ENCODE measurements at places on chromosomes 2 and 18.
A peak's percentile ranks its signal among the peaks of the same experiment; 100 is the strongest.

- no peak for DNase-seq
Measured at GRCh38 chr2:171706152-171706803, 19.0 kb downstream of the DYNC1I2 start.

DNA sequence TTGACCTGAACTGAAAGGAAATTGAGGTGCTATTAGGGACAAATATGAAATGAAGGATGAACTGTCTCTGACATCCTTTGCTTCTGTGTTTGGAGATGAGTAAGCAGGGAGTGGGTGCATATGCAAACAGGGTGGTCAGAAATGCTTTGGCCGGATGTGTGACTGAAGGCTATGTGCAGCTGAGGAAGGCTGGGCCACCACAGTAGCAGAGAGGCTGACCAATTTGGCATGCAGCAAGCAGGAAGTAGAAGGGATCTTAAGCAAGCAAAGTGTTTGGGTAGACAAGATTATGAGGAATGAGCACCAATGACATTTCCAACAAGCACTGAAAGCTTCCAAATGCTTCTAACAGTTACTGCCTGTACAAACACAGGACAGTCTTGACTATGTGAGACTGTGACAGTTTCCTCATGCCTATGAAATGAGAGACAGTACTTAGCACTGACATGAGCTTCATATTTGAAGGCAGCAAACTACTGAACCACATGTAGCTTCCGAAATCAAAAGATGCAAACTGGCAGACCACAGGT lies 3.3 kb upstream of the ACTR3 start:
- no peak for DNase-seq

DNA sequence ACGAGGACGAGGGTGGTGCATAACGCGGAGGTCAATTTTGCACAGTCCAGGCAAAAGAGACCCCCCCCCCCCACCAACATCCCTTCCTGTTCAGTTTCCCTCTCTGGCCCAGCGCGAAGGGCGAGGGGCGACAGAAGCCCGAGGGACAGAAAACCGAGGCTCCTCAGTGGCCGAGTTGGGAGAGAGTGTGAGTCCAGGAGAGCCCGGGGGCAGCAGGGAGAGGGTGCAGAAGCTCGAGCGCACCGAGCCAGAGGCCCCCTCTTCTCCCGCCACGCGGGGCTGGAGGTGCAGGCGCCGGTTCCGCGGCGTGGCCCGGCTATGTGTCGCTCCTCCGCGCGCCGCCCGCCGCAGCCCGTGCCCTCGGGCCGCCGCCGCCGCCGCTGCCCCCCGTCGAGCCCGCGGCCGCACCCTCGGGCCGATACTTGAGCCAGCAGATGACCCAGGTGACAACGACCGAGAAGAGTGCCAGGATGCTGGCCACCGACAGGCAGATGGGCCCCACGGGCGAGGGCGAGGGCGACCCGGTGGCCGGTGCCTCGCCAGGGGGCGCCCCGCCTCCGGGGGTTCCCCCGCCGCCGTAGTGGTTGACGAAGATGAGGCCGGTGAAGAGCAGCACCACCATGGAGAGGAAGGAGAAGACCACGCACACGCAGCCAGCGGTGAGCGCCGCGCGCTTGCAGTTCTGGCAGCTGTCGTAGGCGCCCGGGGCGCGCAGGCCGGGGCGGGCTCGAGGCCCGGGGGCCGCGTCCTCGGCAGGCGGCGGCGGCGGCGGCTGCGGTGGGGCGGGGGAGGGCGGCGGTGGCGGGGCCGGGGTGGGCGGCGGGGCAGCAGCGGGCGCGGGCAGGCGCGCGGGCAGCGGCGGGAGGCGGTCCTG lies 20.2 kb upstream of the PAX3 start:
- peak; percentile 57 for DNase-seq

GRCh38 chr18:74334242-74334893 lies 18.7 kb downstream of the C18orf63 start:
- DNase-seq: no peak

DNA sequence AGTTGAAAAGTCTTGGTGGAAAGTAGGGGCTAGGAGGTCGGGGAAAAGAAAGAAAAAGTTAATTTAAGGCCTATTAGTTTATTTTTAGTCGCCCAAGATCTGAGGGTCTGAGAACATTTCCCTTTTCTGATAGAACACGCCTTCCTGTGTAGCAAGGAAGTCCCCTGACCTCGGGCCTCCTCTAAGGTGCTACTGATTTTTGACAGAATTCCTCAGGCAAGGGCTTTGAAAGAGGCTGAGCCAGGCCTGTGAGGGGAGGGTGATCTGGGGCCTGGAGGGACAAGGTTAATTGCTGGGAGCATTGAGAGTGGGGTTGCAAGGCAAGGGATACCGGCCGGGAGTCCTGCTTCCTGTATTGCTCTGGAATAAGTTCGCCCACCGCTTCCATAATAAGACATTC lies 131.4 kb upstream of the MYCN start:
- DNase-seq: no peak

DNA sequence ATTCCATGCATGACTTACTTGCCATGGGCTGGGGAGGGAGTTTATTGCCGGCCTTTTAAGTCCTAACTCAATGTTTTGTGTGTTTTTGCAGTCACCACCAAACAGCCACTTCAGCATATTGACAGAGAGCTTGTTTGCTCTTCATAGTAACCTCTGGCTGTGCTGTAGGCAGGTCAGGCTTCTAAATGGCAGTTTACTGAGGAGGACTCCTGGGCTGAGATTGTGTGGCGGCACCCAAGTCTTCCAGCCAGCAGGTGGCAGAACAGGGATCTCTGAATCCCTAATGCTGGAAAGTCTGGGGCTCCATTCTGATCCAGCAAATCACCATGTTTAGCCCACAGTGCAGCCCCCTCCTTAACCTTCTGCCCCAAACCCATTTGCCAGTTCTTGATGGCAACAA lies 121.2 kb downstream of the CAPN13 start:
- DNase-seq: peak; percentile 40

DNA sequence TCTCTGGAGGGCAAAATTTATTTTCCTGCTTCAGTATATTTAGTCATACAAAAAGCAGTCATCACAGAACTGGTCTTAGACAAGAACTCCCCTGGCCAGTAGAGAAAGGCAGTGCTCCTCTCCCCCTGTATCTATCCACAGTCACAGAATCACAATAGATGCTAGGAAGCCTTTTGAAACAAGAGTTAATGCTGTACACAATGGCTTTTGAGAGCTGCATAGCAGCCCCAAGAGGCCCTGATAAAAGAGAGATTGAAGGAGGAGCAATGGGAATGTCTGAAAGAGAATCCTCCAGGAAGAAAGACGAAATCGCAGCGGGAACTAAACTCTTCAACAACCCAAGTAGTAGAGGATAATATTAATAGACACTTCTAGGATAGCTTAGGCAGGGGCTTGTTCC lies 330.2 kb downstream of the RBM43 start:
- DNase-seq: no peak

GRCh38 chr18:10365021-10365500 lies 89.4 kb upstream of the APCDD1 start:
- DNase-seq: no peak

- no peak for DNase-seq
Measured at GRCh38 chr2:120654381-120655134, 81.1 kb upstream of the GLI2 start.

GRCh38 chr18:42635378-42636048 lies 480.0 kb downstream of the RIT2 start:
- DNase-seq: no peak

DNA sequence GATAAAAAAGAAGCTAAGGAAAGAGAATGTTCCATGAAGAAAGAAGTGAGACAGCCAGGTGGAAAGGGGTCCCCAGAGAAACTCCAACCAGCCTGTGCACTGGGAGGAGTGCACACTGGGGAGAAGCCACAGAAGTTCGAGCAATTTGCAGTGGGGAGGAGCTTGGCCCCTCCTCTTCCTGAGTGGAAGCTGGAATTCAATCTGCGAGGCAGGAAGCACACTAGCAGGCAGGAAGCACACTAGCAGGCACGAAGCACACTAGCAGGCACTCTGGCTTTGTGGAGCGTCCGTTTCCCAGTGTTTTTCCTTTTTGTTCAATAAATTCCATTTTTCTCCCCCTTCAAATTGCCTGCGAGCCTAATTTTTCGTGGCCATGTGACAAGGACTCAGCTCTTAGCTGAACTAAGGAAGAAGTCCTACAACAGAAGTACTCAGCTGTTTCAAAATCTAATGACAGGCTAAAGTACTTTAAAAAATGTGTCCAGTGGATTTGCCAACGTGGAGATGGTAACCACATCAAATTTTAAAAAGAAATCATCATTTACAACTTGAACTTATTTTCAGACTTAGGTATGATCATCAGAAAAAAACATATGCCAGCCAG lies 21.4 kb upstream of the SPIRE1 start:
- DNase-seq: no peak

- DNase-seq: no peak
Measured at GRCh38 chr2:174259981-174260380, 11.6 kb upstream of the OLA1 start.

DNA sequence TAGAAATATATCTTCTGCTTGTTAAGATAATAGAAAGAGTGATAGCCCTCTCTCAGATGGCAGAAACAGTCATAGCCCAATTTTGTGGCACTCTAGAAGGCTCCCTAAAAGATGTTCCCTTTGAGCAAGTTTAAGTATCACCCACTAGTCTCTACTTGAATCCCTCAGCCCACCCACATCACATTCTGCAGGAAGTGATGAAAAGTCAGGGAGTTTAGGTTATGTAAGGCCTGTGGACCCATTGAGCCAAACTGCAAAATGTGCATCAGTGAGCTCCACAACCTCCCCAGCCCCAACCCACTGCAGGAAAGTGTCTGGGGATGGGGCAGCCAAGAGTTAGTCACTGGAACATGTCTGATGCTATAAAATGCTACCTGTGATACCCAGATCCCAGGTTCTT lies 25.6 kb downstream of the ANKRD44 start:
- DNase-seq: no peak

- DNase-seq: no peak
Measured at GRCh38 chr18:79111483-79111882, 42.3 kb downstream of the ATP9B start.

DNA sequence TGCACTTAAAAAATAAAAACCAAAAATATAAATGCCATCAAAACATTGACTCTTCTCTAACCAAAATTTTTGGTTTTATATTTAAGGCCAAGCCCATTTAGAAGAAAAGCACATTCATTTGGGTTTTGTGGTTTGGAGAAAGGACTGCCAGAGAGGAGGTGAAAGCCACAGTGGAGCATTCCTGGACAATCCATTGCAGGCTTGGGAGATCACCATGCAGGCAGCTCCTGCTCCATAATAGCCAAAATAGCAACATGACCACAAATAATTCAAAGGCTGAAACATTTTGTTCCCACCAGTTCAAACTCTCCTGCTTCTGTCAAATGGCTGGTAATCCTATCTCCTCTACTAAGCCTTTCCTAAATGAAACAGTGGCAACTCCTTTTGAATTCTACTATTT lies 73.5 kb downstream of the GALNT3 start:
- no peak for DNase-seq

DNA sequence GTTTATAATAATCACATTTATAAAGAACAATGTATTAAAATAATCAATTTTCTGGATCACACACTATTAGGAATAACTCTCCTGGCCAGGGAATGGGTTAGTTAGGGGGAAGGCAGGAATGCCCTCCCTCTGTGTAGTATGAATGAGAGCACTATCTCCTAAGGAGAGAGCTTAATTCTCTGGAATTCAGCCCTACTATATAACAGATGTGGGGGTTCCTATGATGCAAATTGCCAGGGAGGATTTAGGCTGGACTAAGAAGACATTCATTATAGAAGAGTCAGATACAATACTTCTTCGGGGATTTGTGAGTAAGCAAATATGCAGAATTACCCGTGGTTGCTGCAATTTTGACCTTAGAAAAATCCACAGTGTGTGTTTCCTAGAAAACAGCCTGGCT lies 250.1 kb upstream of the VRK2 start:
- no peak for DNase-seq

GRCh38 chr2:26721115-26722032 lies 28.9 kb downstream of the KCNK3 start:
- no peak for DNase-seq

- no peak for DNase-seq
Measured at GRCh38 chr2:30645081-30645744, 162.0 kb downstream of the CAPN13 start.

DNA sequence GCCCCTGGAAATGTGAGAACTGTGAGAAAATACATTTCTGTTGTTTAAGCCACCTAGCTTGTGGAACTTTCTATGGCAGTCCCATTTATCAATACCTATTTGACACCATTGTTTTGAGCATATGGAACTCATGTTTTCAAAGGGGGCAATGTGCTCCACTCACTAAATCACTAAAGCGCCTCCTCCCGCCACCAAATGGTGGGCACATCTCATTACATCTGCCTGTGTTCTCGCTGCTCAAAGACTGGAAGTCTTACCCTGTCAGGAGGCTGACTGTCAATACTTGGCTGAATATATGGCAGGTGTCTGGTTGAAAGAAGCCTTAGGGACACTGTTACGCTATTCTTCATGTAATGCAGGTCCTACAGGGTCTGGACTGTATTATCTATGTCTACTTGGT lies 767.7 kb downstream of the TSN start:
- no peak for DNase-seq

GRCh38 chr2:2083113-2083758 lies 247.8 kb downstream of the MYT1L start:
- DNase-seq: no peak

GRCh38 chr2:100289020-100289419 lies 33.3 kb downstream of the LONRF2 start:
- no peak for DNase-seq

- DNase-seq: no peak
Measured at GRCh38 chr2:240569523-240569997, 1.3 kb downstream of the RNPEPL1 start.

GRCh38 chr2:67516362-67516761 lies 119.2 kb downstream of the ETAA1 start:
- no peak for DNase-seq

DNA sequence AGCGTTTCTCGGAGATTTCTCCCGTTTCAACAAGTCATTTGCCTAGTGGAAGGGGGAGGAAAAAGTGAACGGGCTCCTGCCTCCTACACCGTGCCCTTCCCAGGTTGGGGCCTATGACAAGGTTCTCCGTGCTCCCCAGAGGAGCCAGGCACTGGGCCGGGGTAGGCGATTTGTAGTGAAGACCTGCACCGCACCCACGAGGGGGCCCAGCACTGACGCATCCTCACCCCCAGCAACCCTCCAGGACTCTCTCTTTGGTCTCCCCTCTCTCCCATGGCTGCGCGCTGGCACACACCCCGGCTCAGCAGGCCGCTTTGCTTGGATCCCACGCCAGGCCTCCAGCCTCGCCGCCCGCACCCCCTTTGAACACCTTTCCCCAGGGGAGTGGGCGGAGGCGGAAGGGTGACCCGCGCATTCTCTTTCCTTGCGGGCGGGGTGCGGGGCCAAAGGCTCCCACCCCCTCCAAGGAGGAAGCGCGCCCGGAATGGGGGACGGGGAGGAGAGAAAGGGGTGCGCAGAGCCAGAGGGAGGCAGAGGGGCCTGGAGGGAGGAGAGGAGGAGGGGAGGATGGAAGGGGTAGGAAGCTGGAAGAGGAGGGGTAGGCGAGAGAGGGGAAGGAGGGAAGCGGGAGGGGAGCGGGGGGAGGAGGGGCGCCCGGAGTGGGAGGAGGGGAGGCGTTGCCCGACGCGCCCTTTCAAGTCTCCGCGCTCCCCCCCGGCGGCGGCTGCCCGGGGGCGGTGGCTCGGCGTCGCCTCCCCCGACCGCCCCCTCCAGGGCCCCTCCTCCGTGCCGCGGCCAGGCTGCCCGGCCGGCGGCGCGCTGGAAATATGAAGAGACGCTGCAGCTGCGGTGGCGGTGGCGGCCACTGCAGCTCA lies at the start of gene APCDD1:
APCDD1 (plus strand) TSS at position 830 of the 875 bp plus-strand sequence. CDS start 347 bp downstream, outside the sequence.
- DNase-seq: peak; percentile 70

All from 8988T (cell line).